ENCODE measurements at places on chromosomes 3 and 15. TPM values are rescaled to one million over a fixed set of nuclear protein-coding genes. Genes with fewer than 3 reads are reported as not detected.

Gene TSPAN3
- 189 TPM for total RNA-seq

Gene ADGRG7
- 2.1 TPM for total RNA-seq

Gene ROPN1
- total RNA-seq: not detected

Gene HEXA
- total RNA-seq: 88.1 TPM

Gene CYP11A1
- 5.1 TPM for total RNA-seq

Gene SAMD7
- not detected for total RNA-seq

Gene MEIS2
- total RNA-seq: 9.7 TPM

Gene SLC51A
- total RNA-seq: 2.0 TPM

Gene NXPE3
- 6.1 TPM for total RNA-seq

Gene CFAP92
- 1.4 TPM for total RNA-seq

Gene GPR149
- total RNA-seq: not detected

Gene GP9
- total RNA-seq: not detected

Gene SENP2
- total RNA-seq: 46.4 TPM

Gene WWTR1
- total RNA-seq: 18.6 TPM

Gene SPINK8
- total RNA-seq: not detected

Gene GOLGA8N
- 1.1 TPM for total RNA-seq

Gene TM4SF18
- total RNA-seq: 0.62 TPM

Gene DET1
- 4.4 TPM for total RNA-seq
